ENCODE measurements at places on chromosomes 6 and 20.

GRCh38 chr20:47663354-47664067, 121.8 kb downstream of the SULF2 start:
- DNase-seq, result peak; percentile 76

- DNase-seq, result no peak
These were observed 153.1 kb downstream of the RCAN2 start for GRCh38 chr6:46338131-46338530.

GRCh38 chr20:18971574-18971973, 158.0 kb downstream of the SCP2D1 start:
- DNase-seq, result no peak

GRCh38 chr20:48728042-48728825, 99.6 kb downstream of the PREX1 start:
- no peak for DNase-seq

Data from A549 (cell line).